CD4-positive, alpha-beta T cell treated with Interferon gamma for 1 hour (primary cell): ENCODE measurements at places on chromosomes 4 and X.

GRCh38 chr4:15964159-15964558, 1.2 kb upstream of the FGFBP2 start:
- no peak for DNase-seq

GRCh38 chrX:350534-351323, 32.1 kb upstream of the GTPBP6 start:
- DNase-seq: no peak

- no peak for DNase-seq
Observed at GRCh38 chr4:169109035-169109675, 99.1 kb upstream of the CBR4 start.

GRCh38 chrX:123834116-123834515, 25.7 kb upstream of the XIAP start:
- DNase-seq: no peak

- DNase-seq: no peak
Observed at GRCh38 chrX:151621422-151621821, 57.9 kb downstream of the PASD1 start.

- DNase-seq: no peak
Observed at GRCh38 chrX:44480591-44480990, 62.1 kb downstream of the FUNDC1 start.

- no peak for DNase-seq
Observed at GRCh38 chrX:39955625-39956024, 142.1 kb downstream of the BCOR start.

DNA sequence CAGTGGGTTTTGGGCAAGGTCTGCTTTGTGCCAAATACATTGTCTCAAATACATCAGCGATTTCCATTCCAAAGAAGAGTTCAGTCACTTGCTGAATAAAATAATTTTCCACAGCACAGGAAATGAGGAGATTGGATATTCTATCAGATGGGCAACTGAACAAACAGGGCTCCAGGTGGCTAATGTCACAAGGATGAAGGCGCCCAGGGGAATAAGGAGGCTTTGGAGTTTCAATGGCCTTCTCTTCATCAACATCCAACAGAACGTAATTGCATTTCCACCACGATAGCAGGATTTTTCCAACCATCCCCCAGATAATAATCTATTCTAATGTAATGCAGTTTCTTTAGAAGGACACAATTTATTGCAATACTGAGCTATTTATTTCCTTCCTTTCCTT, 104.7 kb upstream of the KLHL13 start:
- no peak for DNase-seq
